Heart left ventricle (tissue), 16 donors: ENCODE measurements at places on chromosomes 3 and 15. TPM values are rescaled to one million over a fixed set of nuclear protein-coding genes. Genes with fewer than 3 reads are reported as not detected.
A peak's percentile ranks its signal among the peaks of the same experiment; 100 is the strongest.

- no peak for DNase-seq
Measured at GRCh38 chr15:70375006-70375431, 277.3 kb upstream of the TLE3 start.

DNA sequence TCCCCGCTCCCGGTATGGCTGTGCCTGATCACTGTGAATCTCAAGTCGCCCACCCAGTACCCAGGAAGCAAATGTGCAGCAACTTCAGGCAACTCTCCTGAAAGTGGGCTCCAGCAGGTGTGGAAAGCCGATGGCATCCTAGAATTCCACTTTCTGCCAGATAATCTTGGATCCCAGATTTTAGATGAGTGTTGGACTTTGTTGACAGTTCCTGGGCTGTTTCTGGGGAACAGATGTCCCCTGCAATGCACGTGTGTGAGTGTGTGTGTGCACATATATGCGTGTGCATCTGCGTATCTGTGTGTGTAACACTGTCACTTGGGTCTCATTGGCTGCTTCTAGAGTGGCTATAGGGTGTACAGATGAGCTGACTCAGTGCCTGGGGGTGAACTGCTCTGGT lies 59.0 kb downstream of the FEM1B start:
- no peak for DNase-seq

DNA sequence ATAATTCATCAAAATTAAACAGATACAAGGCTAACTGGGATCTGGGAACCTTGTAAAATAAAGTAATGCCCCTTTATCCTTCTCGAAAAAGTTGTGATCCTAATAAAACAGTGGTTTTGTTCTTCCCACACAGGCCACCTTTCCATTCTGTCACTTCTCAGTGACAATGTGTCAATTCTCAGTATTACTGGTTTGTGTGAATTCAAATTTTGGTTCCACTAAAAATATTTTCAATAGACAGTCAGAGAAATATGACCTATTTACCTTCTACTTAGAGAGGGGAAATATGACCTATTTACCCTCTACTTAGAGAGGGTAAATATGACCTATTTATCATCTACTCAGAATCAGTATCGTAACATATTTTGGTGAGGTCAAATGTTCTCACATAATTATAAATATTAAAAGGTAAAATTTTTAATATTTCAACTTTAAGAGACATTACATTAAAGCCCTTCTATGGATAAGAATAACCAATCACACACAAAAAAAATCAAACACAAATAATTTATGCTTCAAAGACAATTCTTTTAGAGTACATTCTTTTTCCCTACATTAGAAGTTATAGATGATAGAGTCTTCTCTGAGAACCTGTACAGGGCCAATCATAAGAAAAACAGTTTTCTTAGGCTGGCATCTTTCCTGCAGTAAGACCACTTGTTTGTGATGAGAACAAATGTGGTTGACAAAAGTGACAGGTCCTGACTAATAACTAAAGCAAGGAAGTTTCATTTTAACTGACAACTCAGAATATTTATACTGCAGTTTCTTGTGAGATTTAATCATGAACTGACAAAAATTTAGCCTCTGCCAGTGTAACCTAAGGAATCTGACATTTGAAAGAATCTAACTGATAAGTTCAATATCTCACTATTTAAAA lies 323.3 kb downstream of the DIPK2A start:
- DNase-seq, result no peak

DNA sequence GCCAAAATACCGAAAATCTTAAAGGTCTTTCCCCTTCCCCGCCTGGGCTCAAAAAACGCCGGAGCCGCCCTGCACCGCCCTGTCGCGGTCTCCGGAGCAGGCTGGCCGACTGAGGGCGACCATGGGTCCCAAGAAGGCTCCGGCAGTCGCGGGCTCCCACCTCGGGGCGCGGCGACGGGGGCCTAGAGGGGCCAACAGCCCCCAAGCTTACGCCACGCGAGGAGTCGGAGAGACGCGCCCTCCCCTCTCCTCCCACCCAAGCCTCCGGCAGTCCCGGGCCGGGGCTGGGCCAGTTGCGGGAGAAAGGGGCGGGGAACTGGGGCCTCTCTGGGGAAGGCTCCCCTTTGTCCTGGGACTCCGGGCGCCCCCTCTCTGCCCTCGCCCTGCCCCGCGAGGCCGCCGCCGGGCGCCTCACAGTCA lies 69.2 kb downstream of the GOLGA8B start:
- peak; percentile 62 for DNase-seq

DNA sequence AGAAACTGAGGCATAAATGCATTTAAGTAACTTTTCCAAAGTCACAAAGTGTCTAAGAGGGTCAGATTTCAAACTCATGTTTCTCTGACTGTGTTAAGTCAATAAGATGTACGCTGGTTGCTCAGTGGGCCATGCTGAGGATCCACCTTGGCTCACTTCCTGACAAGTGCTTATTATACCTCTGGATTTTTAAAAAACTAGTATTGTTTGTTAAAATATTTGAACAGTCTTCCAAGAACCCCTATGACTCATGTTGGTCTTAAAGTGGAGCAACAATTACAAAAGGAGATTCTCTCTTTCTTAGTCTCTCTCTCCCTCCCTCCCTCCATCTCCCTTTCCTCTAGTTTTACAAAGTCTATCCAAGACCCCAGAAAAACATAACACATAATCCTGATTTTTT lies 1050.2 kb downstream of the AGBL1 start:
- no peak for DNase-seq

DNA sequence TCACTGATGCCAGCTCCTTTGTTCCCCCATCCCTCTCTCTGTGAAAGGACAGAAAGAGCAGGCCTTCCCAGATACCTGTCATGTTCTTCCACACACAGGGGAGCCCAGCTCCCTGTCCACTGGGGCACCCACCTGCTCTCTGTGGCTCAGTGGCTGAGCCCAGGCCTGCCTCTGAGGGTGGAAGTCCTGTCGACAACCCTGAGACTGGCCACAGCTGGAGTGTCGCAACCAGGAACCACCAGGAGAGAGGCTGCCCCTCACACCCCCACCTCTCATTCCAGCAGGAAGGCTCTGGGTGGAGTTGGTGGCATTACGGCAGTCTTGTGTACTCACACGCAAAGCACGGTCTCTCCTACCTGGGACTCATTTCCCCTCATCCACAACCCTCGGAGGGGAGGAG lies 66.3 kb downstream of the MEGF11 start:
- no peak for DNase-seq

DNA sequence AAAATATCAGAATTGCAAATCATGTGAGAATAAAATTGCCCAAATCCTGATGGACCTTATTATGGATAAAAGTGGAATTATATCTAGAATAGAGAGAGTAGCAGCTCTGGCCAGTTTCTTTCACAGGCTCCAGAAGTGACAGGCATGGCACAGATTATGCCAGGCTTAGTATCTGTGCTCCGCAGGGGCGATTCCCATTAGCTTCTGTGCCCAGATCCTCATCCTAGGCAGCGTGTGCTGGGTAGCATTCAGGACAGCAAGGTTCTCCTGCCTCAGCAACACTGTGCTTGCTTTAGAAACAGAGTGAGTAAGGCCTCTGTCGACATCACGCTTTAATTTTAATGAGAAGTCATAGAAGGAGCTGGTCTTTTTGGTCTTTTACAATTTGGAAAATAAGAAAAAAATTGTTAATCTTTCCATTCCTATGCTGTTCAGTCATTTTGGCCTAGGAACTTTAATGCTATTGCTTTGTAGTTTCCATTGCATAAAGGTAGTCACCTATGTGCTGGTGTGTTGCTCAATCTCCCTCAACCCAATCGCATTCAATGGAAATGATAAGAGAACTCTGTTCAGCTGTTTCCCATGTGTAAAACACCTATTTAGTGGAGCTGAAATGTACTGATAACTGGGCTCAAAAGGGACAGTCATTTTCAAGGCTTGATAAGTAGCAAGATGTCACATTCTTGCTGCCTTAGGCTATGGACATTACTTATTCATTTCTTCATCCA lies 770.1 kb downstream of the AGBL1 start:
- DNase-seq, result peak; percentile 74

DNA sequence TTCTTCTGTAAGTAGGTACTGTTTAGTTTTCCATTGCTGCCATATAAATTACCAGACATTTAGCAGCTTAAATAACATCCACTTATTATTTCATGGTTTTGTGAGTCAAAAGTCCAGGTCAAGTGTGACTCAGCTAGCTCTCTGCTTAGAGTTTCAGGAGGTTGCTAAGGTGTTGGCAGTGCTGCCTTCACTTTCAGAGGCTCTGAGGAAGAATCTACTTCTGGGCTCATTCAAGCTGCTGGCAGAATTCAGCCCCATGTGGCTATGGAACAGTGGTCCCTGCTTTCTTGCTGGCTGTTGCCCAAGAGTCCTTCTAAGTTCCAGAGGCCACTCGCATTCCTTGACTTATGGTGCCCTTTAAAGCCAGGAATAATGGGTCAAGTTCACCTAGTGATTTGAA lies 4.5 kb downstream of the CFAP44 start:
- no peak for DNase-seq

DNA sequence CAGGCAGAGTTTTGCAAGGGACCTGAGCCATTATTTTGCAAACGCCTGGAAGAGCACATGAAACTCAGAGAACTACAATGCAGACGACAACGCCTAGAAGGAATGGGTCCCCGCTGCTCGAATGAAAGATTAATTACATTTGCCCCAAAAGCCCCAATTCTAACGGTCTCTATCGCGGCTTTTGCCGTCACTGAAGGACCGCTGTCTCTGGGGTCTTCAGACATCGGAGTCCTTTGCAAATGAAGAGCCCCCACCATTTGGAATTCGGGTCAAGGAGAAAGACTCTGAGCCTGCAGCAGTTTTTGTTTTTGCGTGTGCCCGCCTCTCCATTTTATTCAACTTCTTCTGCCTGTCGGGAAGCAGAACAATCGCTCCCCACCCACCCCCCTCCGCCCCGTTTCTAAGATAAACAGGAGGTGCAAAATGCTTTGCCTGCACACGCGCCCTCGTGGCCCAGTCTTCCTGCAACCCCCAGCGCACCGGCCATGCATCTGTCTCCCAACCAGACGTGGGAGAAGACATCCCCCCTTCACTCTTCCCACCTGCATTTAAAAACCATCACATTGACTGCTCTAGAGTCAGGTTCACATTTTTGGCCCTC lies 13.5 kb downstream of the SOX2 start:
- no peak for DNase-seq

- DNase-seq, result no peak
Measured at GRCh38 chr15:29182590-29182989, 87.0 kb downstream of the NSMCE3 start.

DNA sequence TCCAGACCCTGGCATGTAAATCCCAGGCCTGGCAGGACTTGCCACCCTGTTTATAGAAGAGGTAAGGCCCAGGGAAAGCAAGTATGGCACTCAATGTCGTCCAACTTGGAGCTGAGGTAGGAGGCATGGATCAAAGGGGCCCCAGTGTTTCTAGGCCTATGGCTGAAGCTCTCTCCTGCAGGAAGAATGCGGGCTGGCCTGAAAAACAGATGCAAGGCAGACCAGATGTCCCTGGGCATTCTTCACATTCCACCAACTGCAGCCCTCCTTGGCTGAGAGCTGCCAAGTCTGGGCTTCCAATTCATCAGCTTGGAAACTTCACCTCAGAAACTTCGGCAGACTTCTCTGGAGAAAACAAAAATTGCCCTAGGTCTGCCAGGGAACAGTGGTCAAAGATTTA lies 22.2 kb downstream of the MESD start:
- no peak for DNase-seq

GRCh38 chr3:165837058-165837525 lies at the start of gene BCHE:
BCHE (minus strand) TSS chr3:165837423; CDS start chr3:165831033, 6,390 bp downstream.
- no peak for DNase-seq

DNA sequence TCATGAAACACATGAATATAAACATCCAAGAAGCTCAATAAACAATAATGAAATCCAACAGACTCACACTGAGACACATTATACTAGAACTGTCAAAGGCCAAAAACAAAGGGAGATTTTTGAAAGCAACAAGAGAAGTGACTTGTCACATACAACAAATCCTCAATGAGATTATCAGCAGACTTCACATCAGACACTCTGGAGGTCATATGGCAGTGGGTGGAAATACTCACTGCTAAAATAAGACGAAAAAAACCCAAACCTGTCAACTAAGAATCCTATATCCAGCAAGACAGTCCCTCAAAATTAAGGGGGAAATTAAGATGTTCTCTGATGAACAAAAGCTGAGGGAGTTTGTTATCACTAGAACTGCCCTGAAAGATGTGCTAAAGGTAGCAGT lies 125.4 kb upstream of the MELTF start:
- DNase-seq, result no peak

GRCh38 chr3:100970477-100970990 lies 22.7 kb downstream of the ABI3BP start:
- no peak for DNase-seq

GRCh38 chr3:34185301-34185700 lies 386.9 kb downstream of the PDCD6IP start:
- no peak for DNase-seq

DNA sequence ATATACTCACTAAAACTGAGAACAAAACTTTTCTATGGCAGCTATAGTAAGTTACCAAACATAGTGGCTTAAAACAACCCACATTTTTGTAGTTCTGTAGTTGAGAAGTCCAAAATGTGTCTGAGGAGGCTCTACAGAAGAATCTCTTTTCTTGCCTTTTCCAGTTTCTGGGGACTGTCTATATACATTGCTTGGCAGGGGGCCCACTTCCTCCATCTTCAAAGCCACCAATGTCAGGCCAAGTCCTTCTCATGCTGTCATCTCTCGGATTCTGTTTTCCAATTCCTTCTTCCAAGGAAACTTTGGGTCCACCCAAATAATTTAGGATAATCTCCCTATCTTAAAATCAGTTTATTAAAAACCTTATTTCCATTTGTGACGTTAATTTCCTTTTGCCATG lies 92.7 kb downstream of the DLG1 start:
- no peak for DNase-seq

- DNase-seq, result no peak
Measured at GRCh38 chr3:47036145-47036544, 56.7 kb downstream of the NBEAL2 start.

GRCh38 chr3:173395412-173396181 lies 1.9 kb upstream of the NLGN1 start:
- DNase-seq, result peak; percentile 91

GRCh38 chr3:189839576-189839975 lies 208.4 kb downstream of the TP63 start:
- no peak for DNase-seq

DNA sequence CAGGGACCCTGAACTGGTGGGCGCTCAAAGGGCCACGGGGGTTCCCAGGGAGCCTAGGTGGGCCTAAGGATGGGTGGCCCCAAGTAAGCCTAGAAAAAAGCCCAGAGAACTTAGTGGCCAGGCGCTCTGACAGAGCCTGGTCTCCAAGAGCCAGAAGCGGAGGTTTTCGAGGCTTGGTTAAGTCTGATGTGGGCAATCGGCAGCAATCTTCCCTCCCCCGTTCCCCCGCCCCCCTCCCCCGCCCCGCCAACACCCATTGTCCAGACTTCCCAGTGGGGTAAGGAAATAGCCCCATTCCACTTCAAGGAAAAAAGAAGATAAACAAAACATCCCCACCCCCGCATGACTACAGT lies 6.7 kb downstream of the EOMES start:
- no peak for DNase-seq

GRCh38 chr3:71055257-71056001 lies 528.1 kb downstream of the FOXP1 start:
- DNase-seq, result no peak

GPR149 gene
- not detected for polyA plus RNA-seq

ISLR2 gene
- polyA plus RNA-seq, result 5.6 TPM

NDN gene
- 22.2 TPM for polyA plus RNA-seq

CHL1 gene
- polyA plus RNA-seq, result 1.3 TPM

NAALADL2 gene
- polyA plus RNA-seq, result 1.3 TPM

TLR9 gene
- 0.04 TPM for polyA plus RNA-seq

FOXB1 gene
- polyA plus RNA-seq, result not detected

MYH15 gene
- 0.14 TPM for polyA plus RNA-seq

ATP2B2 gene
- polyA plus RNA-seq, result 0.01 TPM
